Stimulated activated CD4-positive, alpha-beta T cell treated with anti-CD3 and anti-CD28 coated beads, Interleukin-15, amount 100 ng/mL, for 24 hours (primary cell): ENCODE measurements at places on chromosomes 13 and 19.

DNA sequence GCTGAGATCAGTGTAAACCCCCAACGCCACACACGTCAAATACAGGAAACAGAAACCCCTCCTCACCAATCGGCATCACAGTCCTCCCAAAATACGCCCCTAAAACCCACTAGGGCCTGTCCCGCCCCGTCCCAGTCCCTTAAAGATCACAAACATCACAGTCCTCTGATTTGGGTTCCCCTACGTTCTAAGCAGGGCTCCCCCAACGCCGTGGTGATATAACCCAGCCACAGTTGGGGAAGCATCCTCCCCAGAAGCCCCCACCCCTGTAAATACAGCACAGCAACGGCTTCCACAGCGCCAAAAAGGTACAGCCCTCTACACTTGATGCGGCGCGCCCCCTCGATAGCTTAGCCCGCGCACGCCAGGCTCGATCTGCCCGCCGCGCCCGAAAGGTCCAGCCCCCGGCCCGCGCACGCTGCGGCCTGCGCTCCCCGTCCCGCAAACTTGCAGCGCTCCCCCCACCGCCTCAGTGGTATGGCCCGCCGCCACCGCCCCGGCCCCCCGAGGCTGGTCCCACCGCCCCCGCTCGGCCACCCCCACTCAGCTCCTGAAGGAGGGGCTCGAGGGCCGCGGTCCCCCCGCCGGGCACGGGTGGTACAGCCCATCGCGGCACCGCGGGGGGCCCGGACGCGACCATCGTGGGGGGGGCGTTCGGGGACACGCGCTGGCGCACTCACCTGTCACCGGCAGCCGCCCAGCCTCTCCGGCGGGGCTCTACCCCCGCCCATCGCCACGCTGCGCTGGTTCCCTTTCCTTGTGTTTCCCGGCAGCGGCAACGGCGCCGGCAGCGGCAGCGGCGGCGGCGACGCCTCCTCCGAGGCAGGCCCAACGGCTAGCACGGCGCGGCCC, at the start of gene AKT2:
Gene AKT2, minus strand, starts transcription at position 845 of the 852 bp plus-strand sequence. CDS start 20,078 bp downstream, outside the sequence.
- DNase-seq: peak; percentile 64

- DNase-seq: no peak
Observed at GRCh38 chr19:3575949-3576673, 3.4 kb downstream of the HMG20B start.

DNA sequence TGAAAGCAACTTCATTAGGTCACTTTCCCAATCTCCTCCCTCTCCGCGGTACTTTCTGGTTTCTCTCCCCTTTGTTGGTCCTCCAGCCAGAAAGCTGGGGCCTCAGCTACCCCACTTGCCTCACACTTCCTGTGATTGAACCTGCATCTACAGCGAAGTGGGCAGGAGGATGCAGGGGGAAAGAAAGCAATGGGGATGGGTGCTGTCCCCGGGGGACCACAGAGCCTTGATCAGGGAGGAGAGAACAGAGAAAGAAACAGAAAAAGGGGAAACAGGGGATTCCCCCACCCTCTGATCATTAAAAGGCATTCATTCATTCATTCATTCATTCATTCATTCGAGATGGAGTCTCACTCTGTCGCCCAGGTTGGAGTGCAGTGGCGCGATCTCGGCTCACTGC, 74.2 kb downstream of the TRPM4 start:
- DNase-seq: peak; percentile 34

DNA sequence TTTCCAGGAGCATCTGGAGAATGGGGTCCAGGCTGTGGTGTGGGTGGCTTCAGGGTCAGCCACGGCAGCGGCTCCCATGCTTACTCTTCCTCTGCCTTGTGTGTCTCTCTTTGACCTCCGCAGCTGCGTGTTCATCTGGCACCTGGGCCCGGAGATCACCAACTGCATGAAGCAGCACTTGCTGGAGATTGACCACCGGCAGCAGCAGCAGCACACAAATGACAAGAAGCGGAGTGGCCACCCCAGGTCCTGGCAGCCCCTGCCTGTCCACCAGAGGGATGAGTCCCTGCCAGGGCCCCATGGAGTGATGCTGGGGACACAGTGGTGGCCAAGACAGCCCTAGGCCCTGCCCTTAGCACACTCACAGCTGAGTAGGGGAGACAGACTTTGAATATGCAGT, 18.4 kb upstream of the OVOL3 start:
- DNase-seq: no peak

DNA sequence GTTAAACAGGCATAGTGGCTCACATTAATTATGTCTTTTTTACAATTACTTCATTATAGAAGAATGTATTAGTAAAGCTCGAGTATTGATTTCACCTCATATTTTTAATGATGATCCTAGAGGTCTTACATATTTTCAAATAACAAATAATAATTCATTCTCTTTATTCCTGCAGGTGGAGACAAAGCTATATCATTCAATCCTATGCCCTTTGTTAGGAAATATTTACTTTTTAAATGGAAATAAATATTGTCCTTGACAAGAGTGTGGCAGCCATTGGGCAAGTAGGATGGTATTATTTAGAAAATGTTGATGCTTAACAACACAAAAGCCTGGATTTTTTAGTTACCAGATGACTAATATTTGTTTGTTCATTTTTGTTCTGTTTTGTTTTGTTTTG, 127.6 kb downstream of the COG6 start:
- DNase-seq: no peak
